ENCODE measurements at places on chromosomes 13 and 19.

GRCh38 chr19:6495947-6496346 lies 6.2 kb downstream of the TUBB4A start:
- no peak for DNase-seq

DNA sequence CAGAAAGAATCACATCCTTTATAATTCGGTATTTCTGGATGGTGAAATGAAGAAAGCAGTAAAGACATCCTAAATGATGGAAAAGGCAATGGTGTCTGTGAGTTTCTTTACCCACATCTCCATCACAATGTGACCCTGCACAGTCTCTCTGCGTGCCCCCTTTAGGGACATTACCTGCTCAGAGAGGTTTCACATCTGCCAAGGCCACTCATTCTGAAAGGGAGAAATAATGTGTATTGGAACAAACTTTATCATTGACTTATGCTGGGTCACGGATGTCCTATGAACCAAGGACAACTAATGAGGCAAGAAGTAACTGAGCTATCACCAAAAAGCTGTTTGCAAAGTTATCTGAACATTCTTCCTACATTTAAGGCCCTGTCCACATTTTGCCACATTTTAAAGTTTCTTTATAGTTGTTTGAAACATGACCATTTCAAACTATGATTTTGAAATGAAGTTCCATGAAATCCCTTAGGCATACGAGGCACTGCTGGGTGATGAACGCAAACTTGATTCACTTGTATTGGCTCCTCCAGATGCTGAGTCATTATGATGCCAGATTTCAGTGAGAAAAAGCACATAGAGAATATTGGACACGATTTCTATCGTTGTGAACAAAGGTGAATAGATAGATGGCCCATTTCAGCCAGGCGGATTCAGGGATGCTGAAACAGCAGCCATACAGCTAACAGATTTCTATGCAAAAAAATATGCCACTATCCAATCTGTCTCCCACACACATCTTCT lies 63.5 kb upstream of the HMGB1 start:
- DNase-seq = no peak

DNA sequence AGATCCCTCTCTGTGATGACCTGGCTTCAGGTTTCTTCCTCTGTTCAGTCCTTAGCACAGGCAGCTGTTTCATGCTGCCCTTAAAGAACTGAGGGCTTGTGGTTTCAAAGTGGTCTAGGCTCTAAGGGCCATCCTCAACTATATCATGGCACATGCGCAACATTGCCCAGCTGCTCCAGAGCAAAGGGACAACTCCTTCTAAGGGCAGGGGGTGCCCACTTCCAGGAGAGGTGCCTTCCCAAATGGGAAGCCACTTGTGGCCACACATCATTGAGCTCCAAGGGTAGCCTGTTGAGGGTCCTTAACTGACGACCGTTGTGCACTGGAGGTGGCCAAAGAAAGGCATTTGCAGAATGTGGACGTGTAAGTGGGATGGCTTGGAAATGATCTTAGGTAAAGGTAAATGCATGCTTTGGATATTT lies 7.3 kb downstream of the GPR183 start:
- no peak for DNase-seq

DNA sequence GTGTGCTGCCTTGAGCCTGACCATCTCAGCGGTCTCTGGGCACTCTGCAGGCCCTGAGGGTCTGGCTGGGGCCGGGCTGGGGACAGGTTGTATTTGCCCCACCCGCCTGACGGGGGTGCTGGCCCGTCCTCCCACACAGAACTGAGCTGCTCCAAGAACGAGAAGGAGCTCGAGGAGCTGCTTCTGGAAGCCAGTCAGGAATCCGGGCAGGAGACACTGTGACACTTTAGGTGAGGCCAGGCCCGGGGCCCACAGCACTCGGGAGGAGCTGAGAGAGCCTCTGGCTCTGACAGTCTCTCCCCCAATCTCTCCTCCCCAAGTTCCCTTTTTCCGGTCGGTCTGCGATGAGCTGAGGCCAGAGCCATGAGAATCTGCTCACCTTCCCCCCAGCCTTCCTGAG lies 14.5 kb downstream of the NKPD1 start:
- DNase-seq = no peak

- DNase-seq = no peak
These were observed 57.8 kb downstream of the IER2 start for GRCh38 chr19:13207846-13208671.

DNA sequence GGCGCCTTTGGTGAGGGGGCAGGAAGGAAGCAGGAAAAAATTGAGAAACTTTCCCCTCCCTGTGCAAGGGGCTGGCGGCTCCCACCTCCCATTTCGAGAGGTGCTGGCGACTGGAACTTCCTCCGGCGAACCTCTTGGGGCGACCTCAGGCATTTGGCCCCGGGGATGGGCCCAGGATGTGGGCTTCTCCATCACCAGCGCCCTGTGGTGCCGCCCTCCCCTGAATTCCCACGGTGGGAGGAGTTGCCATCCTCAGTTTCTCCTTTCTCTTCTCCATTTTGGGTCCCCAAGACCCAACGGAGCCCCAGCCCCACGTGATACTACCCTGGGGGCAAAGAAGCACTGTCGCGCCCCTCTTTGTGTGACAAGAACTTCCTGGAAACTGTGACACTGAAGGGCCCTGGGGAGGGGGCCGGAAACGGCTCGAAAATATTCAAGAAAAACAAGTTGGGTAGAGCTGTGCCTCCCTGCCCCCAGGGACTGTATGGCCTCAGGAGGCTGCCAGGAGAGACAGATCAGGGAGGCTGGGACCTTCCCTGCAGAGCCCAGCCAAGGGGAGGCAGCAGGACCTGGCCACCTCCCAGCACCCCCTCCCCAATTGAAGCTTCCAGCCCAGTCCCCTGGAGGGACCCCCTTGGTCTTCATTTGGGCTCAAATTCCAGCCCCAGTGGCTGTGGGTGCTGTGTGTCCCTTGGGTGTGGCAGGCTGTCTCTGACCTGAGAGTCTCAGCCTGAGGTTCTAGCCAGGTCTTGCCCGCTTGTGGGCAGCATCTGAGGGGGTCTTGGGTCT lies 16.2 kb upstream of the AP1M2 start:
- DNase-seq = no peak

DNA sequence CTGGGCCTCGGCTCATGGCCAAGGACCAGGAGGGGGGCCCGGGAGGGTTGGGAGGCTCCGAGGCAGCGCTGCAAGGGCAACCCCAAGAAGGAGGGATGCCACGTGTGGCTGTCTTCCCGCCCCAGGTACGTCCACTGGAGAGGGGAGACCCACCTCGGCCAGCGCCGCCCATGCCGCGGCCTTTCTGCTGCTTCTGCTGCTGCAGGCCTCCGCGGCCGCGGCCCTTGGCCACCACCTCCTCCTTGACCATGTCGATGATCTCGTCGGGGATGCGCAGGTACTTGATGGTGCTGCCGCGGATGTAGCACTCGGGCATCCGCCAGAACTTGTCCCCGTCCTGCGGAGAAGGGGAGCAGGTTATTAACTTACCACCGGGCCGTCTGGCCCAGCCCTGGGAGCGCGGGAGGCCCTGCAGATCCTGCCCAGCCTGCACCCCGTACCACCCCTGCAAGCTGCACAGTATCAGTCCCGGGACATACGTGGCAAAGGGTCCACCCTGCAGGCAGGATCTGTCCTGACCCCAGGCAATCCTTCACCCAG lies 13.3 kb downstream of the LSM4 start:
- DNase-seq = no peak

DNA sequence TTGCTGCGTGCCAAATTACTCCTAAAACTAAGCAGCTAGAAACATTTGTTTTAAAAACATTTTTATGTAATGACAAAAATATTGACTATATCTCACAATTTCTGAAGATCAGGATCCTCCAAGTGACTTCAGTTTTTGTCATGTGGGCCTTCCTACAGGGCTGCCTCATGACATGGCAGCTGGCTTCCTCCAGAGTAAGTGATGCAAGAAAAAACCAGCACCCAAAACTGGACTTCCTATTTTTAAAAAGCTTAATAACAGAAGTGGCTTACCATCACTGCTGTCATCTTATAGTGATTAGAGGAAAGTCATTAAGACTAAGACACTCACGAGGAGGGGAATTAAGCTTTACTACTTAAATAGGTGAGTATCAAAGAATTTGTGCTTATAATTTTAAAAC lies 681.7 kb downstream of the PCDH17 start:
- no peak for DNase-seq

DNA sequence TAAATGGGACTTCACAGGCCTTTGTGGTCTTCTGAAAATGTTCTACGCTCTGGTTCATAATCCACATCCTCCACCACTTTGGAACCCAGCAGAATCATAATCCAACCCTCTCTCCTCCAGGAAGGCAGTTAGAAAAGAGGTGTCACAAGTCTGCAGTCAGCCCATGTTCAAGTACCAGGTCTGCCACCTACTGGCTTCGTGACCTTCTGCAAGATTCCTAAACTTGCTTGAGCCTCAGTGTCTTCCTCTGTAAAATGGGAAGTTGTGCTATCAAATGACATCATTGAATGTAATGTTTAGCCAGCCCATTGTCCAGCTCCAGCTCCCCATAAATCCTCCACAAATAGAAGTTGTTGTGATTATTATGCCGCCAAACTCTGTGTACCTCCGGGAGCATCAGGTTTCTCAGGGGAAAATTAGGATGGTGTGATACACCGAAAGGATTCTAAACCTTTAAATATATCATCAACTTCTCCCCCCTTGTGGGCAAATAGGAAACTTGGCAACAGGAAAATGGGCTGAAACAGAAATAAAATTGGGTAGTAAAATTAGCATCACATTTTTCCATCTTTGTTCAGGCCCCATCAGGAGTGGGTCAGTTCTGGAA lies 109.7 kb downstream of the NUFIP1 start:
- no peak for DNase-seq

- DNase-seq = no peak
These were observed 2.4 kb downstream of the KLF16 start for GRCh38 chr19:1860821-1861598.

GRCh38 chr19:39341129-39341718 lies 997 bp upstream of the SAMD4B start:
- peak; percentile 60 for DNase-seq

GRCh38 chr13:109212650-109213049 lies 573.7 kb downstream of the IRS2 start:
- DNase-seq = no peak

- DNase-seq = no peak
These were observed 1008.0 kb downstream of the PCDH9 start for GRCh38 chr13:66222127-66222526.

GRCh38 chr19:42148266-42148665 lies 16.0 kb upstream of the POU2F2 start:
- no peak for DNase-seq

GRCh38 chr19:6754136-6754535 lies 13.1 kb downstream of the SH2D3A start:
- no peak for DNase-seq

DNA sequence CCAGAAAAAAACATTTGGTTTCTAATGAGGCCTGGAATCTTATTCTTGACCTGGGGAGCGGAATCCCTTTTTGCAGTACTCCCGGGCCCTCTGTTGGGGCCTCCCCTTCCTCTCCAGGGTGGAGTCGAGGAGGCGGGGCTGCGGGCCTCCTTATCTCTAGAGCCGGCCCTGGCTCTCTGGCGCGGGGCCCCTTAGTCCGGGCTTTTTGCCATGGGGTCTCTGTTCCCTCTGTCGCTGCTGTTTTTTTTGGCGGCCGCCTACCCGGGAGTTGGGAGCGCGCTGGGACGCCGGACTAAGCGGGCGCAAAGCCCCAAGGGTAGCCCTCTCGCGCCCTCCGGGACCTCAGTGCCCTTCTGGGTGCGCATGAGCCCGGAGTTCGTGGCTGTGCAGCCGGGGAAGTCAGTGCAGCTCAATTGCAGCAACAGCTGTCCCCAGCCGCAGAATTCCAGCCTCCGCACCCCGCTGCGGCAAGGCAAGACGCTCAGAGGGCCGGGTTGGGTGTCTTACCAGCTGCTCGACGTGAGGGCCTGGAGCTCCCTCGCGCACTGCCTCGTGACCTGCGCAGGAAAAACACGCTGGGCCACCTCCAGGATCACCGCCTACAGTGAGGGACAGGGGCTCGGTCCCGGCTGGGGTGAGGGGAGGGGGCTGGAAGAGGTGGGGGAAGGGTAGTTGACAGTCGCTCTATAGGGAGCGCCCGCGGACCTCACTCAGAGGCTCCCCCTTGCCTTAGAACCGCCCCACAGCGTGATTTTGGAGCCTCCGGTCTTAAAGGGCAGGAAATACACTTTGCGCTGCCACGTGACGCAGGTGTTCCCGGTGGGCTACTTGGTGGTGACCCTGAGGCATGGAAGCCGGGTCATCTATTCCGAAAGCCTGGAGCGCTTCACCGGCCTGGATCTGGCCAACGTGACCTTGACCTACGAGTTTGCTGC lies at the start of gene ICAM4:
TSS of gene ICAM4 (plus strand) at position 153 of the 935 bp plus-strand sequence. CDS start at position 211, 58 bp downstream.
- no peak for DNase-seq

DNA sequence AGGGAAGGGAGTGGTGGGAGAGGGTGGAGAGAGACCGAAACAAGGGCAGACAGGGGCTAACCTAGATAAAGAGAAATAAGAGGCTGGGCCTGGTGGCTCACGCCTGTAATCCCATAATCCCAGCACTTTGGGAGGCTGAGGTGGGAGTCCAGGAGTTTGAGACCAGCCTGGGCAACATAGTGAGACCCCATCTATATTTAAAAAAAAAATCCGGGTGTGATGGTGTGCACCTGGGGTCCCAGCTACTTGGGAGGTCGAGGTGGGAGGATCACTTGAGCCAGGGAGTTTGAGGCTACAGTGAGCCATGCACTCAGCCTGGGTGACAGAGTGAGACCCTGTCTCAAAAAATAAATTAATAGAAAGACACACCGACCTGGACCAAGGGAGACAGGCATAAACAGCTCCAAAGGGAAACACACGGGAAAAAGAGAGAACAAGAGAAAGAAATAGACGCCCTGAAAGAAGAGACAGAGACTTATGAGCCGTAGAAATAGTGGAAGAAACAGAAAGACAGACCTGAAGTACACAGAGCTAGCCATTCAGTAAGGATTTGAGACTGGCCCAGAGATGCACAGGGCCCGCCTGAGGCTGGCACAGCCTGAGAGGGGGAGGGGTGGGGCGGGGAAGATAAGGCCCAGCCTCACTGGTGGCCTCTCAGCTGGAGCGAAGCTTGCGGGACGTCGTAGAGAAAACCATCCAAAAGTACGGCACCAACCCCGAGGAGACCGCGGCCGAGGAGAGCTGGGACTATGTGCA lies 2.2 kb downstream of the CD37 start:
- DNase-seq = no peak

- DNase-seq = no peak
These were observed 2.1 kb upstream of the CDX2 start for GRCh38 chr13:27971236-27971645.

- no peak for DNase-seq
These were observed 3.7 kb upstream of the TECR start for GRCh38 chr19:14525729-14526128.

GRCh38 chr13:110705826-110706569 lies at the start of gene CARS2:
TSS of gene CARS2 (minus strand) at chr13:110706116. CDS start at chr13:110706093, 23 bp downstream.
- peak; percentile 99 for DNase-seq
